Muscle of back (tissue), 13 donors: ENCODE measurements at places on chromosomes 1 and 21. TPM values are rescaled to one million over a fixed set of nuclear protein-coding genes. Genes with fewer than 3 reads are reported as not detected.

NBPF9 gene
- 39.8 TPM for polyA plus RNA-seq

GRCh38 chr1:172279939-172280636 is 140.4 kb upstream of the C1orf105 start:
- no peak for DNase-seq

- DNase-seq: no peak
These were observed 61.8 kb upstream of the GORAB start for GRCh38 chr1:170470121-170470520.

DNA sequence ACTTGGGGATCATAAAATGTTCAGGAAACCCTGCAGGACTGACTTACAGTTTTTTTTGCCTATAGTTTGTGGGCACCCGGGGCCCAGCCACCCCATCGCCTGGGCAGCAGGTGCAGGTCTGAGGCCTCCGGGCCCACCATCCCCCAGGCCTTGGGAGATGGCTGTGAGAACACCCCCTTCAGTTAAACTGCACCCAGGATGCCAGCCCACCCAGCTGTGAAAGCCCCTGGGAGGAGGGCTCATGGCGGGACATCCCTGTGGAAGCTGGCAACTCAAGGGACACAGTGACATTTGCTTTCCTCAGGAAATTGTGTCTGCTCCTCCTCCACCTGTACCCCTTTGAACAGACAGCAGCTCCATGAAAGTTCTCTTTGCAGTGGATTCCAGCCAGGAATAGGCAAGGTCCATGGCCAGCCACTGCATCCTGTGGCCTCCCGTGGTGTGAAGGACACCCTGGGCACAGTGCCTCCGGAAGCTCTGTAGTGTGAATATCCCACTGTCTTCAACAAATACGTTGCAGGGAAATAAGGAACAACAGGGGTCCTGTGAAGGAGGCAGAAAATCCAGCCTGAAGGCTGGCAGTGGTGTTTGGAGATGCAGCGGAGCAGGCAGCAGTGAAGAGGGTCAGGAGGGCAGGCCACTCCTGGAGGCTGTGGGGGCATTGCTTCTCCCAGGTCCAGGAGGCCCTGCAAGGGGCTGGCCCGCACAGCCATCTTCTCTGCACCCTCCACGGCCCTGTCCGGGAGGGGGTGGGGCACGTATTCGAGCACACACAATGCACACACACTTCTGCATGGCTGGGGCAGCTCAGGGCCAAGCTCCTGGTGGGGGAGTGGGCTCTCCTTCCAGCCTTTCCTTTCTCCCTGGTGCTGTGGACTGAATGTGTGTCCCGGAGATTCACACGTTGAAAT is 2.1 kb upstream of the OBSCN start:
- no peak for DNase-seq

- DNase-seq: no peak
These were observed 2.9 kb downstream of the ADORA1 start for GRCh38 chr1:203130358-203130985.

FNBP1L gene
- polyA plus RNA-seq: 54.0 TPM

GRCh38 chr1:211580303-211580687 is 1.3 kb upstream of the SLC30A1 start:
- DNase-seq: no peak

- no peak for DNase-seq
These were observed 84.9 kb downstream of the SLC16A1 start for GRCh38 chr1:112870887-112871646.

DNA sequence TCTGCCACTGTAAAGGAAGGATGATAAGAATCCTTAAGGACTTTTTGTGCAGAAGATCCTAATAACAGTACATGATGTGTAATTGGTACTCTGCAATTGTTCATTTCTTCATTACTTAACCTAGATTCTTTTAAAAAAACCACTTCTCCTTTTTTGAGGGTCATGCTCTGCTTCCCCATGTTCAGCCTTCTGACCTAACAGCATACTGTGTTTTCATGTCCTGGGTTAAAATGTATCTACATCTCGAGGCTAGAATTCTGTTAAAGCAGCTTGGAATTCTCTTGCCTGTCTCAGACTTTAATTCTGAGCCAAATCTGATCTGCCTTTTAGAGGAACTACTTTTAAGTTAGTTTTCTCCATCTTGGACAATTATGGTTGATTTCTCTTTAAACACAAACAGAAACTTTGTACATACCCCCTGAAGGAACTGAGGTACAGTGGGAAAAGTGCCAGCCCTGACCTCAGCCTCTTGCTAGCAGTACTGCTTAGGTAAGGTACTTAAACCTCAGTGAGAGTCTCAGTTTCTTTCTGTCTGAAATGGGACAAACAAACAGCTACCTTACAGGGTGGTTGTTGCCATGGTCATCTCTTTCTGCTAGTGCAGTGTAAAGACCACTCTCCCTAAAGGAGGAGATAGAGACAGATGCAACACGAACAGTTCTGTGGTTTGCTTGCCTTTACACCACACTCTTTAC is 103.2 kb upstream of the DYNLT5 start:
- no peak for DNase-seq

GRCh38 chr1:64077281-64077940 is 126.0 kb upstream of the UBE2U start:
- DNase-seq: no peak

- no peak for DNase-seq
These were observed 42.3 kb downstream of the NEK7 start for GRCh38 chr1:198199105-198199504.

SRGAP2C gene
- polyA plus RNA-seq: 24.5 TPM

FCGR3A gene
- polyA plus RNA-seq: 2.3 TPM

- DNase-seq: no peak
These were observed 146.9 kb downstream of the MIS18A start for GRCh38 chr21:32131960-32132359.

DNA sequence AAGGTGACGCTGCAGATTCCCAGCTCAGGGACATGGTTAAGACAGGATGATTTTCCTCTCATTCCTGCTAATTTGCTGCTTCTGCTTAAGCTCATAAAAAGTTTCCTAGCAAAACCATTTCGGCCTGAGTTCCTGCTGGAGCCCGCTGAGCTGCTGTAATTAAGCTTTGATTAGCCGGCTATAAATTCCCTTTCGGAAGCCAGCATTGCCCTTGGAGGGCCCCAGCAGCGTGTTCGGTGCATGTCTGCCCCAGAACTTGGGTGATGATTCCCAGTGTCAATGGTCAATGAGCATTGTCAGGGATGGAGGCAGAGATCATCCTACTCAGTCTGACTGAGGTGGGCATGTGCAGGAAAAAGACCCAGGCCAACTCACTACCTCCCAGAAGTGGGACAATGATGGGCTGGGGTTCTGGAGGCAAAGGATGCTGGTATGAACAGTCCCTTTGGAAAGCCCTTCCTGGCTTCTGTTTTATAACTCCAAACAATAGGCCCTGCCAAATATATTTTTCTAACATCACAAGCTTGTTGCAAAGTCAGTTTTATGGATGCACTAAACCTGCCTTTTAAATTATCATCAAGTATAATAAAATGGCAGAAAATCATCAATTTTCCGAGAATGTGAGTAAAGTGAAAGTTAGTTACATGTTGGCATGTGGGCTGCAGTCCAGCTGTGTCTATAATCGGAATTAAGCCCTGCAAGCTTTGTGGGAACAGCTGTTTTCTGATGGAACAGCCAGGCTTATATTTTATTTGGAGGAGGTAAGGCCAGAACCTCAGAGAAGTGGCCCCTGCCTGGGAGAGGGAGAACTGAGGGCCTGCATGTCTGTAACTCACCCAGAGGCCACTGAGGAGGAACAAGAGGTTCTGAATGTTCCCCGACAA is 257.1 kb downstream of the GRIK3 start:
- DNase-seq: no peak

DNA sequence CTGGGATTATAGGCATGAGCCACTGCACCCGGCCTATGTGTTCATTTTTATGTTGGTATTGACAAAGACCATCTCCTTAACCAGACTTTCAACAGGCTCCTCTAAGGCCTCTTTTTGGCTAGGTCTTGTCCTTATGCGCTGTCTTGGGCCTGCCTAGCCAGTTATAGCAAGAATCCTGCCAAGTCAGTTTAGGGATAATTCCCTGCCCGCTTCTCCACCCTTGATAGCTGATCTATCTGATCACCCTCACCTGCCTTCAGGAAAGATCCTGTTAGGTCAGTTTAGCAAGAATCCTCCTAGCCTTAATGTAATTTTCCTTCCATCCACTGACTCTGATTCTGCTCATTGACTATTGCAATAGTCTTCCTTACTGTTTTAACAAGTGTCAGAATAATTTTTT is 2.4 kb upstream of the B4GALT3 start:
- no peak for DNase-seq

CACNA1S gene
- 38.5 TPM for polyA plus RNA-seq

NEXN gene
- polyA plus RNA-seq: 172 TPM

- DNase-seq: no peak
These were observed 46.1 kb downstream of the CHAF1B start for GRCh38 chr21:36431252-36431651.

- DNase-seq: no peak
These were observed 906 bp upstream of the ADARB1 start for GRCh38 chr21:45073301-45074047.

GRCh38 chr21:29018540-29018939 is 609 bp downstream of the RWDD2B start:
- peak; percentile 19 for DNase-seq

- DNase-seq: peak; percentile 80
These were observed 248.0 kb downstream of the S1PR1 start for GRCh38 chr1:101484689-101485338.

KRTAP19-1 gene
- polyA plus RNA-seq: not detected

- DNase-seq: no peak
These were observed 595 bp downstream of the IL10RB start for GRCh38 chr21:33266789-33267135.

GABRD gene
- 0.94 TPM for polyA plus RNA-seq

DNA sequence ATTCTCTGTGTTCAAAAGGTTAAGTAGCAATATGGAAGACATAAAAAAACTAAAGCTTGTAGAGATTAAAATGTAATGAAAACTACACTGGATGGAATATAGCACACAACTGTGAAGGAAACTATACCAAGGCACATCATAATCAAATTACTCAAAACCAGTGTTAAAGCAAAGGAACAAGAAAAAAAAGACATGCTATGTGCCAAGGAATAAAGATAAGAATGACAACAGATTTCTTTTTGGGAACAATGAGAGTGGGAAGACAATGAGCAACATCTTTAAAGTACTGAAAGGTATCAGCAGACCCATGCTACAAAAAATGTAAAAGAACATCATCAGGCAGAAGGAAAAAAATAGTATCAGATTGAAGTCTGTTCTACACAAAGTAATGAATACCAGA is 157.8 kb downstream of the VPS13D start:
- no peak for DNase-seq

ZFP69 gene
- 6.3 TPM for polyA plus RNA-seq

- peak; percentile 58 for DNase-seq
These were observed 20.8 kb downstream of the PPFIA4 start for GRCh38 chr1:203046984-203047630.

DNA sequence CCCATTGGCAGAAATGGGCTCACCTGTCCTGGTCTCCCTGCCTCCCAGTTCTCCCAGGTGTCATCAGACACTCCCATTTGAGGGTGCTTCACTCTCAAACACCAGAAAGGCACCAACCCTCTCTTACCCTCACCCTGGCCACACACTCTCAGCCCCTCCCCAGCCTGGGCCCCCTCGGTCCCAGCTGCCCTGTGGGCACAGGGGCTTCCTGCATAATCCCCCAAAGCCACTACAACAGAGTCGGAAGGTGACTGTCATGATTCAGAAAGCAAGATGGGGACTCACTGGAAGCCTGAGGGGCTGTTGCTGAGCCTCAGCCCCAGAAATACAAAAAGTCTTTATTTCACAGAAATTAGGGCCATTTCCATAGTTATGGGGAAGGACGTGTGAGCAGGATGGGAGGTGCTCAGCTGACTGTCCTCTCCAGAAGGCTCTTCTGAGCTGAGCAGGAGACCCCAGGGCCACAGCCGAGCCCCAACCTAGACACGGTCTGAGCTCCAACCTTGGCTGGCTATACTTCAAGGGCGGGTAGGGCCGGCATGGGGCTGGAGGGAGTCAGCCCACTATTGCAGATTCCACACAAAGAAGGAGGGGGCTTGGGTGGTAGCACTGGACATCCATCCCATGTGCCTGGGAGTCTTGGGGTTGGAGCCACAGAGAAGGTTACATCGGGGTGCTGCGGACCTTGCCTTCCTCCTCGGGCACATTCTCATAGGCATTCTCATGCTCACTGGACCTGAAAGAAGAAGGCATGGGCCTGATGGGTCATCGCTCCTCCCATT is 6.3 kb downstream of the PDZK1IP1 start:
- no peak for DNase-seq

DNA sequence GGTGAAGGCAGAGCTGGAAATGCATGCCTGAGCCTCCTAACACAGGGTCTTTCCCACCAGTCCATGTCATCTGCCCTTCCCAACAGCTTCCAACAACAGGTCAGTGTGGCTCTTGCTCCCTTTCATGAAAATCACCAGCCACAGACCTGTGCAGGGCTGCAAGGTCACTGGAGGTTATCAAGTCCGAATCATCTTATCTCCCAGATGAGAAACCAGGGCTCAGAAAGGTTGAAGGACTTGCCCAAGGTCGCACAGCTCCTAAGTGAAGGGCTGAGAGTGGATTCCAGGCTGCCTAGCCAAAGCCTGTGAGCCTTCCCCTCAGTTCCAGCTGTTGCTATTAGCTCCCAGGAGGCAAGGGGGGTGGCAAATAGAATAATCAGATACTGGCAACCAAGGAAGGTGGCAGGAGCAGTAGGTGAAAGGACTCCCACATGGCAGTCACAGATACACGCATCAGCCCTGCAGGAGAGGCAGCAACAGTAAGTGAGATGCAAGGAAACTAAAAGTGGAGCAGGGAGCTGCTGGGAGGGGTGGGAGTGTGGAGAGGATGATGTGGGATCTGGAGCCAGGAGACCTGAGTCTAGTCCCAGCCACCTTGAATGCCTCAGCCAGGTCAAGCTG is 74.2 kb downstream of the SSBP3 start:
- DNase-seq: no peak

GPR52 gene
- not detected for polyA plus RNA-seq

GRCh38 chr1:88983791-88984559 is 8.5 kb downstream of the KYAT3 start:
- DNase-seq: peak; percentile 36

NBPF26 gene
- 18.8 TPM for polyA plus RNA-seq
